ENCODE measurements at places on chromosomes 11 and 22. TPM values are rescaled to one million over a fixed set of nuclear protein-coding genes. Genes with fewer than 3 reads are reported as not detected.
A peak's percentile ranks its signal among the peaks of the same experiment; 100 is the strongest.

DNA sequence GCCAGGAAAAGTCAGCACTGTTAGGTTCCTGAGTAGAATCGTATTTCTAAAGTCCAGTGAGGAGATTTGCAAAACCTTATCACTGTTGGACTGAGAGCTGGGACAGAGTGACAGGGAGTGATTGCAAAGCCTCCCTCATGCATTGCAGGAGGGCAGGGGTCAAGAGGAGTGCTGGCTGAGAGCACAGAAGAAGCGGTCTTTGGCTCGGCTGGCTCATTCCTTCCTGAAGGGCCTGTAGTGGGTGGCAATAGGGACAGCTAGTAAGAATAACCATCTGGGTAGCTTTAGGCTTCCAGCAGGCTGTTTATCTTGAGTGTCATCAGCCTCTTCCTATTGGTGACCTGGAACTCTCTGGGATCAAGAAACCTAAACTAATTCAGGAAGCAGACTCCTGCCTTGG, 53.4 kb downstream of the CD44 start:
- H3K4me3 ChIP-seq = no peak overlapping the region

The OR10A2 gene
- not detected for total RNA-seq

The HBG1 gene
- total RNA-seq = not detected

DNA sequence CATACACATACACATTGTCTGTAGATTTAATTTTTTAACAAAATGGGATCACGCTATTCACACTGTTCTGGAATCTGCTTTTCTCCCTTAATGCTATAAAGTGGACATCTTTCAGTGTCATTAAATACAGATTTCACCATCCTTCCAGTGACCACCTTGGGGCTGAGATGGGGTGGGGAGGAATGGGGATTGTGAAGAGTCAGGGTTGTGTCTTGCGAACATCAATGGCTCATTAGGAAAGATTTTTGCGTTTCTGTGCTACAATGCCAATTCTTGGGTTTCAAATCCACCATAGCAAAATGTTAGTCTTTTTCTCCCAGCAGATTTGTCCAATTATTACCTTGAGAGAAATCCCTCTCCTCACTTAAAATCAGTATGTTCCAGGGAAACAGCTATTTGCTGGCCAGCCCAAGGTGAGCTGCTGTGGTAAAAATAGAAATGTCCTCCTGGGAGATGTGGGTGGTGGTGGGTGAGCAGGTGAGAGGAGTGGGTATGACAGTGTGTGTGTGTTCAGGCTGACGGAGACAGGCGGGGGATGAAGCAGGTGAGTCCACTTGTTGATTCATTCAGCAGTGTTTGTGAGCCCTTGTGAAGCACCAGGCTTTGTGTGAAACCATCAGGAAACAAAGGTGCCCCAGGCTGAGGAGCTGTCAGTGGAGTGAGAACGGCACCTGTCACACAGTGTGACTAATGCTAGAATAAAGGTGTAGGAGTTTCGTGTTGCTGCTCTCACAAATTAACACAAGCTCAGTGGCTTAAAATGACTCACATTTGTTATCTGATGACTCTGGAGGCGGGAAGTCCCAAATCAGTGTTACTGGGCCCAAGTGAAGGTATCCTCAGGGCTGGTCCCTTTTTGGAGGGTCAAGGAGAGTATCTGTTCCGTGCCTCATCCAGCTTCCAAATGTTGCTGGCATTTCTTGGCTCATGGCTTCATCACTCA, 1.7 kb upstream of the CBX6 start:
- DNase-seq = no peak
- peak overlapping the region; percentile 94 for H3K27ac ChIP-seq
- H3K36me3 ChIP-seq = no peaks in the 10 kb centered on the region

GRCh38 chr11:67344264-67344663, 9.1 kb downstream of the POLD4 start:
- no peaks in the 10 kb centered on the region for H3K36me3 ChIP-seq
- H3K4me3 ChIP-seq = no peak overlapping the region
- no peak for DNase-seq
- no peak overlapping the region for H3K27ac ChIP-seq
- H3K27me3 ChIP-seq = no peaks in the 10 kb centered on the region

DNA sequence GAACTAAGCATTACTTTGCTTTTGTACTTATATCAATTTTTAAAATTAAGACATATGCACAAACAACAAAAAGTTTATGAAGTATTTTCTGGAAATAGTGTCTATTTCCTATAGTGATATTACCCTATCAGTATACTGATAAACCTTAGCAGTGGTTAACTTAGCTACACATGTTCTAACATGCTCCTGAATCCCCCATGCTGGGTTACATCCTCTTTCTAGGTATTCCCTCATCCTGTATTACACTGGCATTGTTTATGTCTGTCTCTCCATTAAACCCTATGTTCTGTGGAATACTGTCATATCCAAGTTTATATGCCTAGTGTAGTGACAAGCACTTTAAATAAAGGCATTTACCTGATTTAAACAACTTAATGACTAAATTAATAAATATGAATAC, 1.8 kb upstream of the FAR1 start:
- no peak overlapping the region for H3K4me3 ChIP-seq
- DNase-seq = no peak

DNA sequence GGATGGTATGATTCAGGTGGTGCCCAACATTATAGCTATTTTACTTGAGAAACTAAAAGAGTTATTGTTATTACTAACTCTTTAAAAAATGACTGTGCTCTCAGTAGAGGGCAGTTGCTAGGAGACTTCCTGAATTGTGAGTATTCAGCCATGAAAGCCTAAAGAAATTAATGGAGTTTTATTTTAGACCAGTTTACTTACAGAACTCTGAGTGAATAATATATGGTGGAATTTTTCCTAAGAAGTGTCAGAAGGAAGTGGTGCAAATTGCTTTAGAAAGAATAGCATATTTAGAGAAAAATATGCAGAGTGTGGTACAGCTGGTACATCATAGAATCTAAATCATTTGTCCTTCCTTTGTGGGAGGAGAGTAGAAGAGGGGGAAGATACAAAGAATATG, 689.9 kb upstream of the CCDC90B start:
- no peaks in the 10 kb centered on the region for H3K27me3 ChIP-seq
- peaks cover 10% of the 10 kb centered on the region for H3K4me1 ChIP-seq
- H3K4me3 ChIP-seq = no peak overlapping the region
- H3K36me3 ChIP-seq = no peaks in the 10 kb centered on the region
- no peak overlapping the region for H3K27ac ChIP-seq

The BRSK2 gene
- 8.6 TPM for total RNA-seq

GRCh38 chr22:47395481-47395880, 633.0 kb downstream of the TBC1D22A start:
- no peaks in the 10 kb centered on the region for H3K4me1 ChIP-seq
- no peaks in the 10 kb centered on the region for H3K36me3 ChIP-seq
- no peak for DNase-seq

The SCGB1C1 gene
- not detected for total RNA-seq

GRCh38 chr11:58199271-58199670, 4.7 kb downstream of the OR1S2 start:
- no peaks in the 10 kb centered on the region for H3K36me3 ChIP-seq
- no peak overlapping the region for H3K27ac ChIP-seq
- H3K4me1 ChIP-seq = no peaks in the 10 kb centered on the region
- H3K27me3 ChIP-seq = no peaks in the 10 kb centered on the region
- DNase-seq = no peak
- H3K4me3 ChIP-seq = no peak overlapping the region

- H3K27ac ChIP-seq = no peak overlapping the region
- no peak for DNase-seq
- H3K27me3 ChIP-seq = no peaks in the 10 kb centered on the region
- no peak overlapping the region for H3K4me3 ChIP-seq
- H3K4me1 ChIP-seq = no peaks in the 10 kb centered on the region
- no peaks in the 10 kb centered on the region for H3K36me3 ChIP-seq
Measured at GRCh38 chr11:57842873-57843272, 81.3 kb downstream of the CTNND1 start.

The SCGB1D4 gene
- not detected for total RNA-seq

- H3K27me3 ChIP-seq = peaks cover 8% of the 10 kb centered on the region
- no peak for DNase-seq
- no peak overlapping the region for H3K4me3 ChIP-seq
- peaks cover 8% of the 10 kb centered on the region for H3K4me1 ChIP-seq
- H3K27ac ChIP-seq = no peak overlapping the region
Measured at GRCh38 chr11:2155511-2155910, 5.5 kb downstream of the INS start.

DNA sequence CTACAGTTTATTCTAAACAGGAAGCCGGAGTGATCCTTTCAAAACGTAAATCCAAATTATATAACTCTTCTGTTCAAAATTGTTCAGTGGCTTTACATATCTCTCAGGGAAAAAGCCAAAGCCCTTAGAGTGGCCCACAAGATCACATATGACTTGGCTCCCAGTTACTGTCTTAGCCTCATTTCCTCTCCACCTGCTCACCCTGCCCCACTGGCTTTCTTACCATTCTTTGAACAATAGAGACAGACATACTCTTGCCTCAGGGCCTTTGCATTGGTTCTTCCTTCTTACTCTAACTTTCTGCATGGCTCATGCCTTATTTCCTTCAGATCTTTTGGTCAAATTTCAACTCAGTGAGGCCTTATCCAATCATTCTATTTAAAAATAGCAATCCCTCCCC, 52.1 kb downstream of the STIM1 start:
- peaks cover 35% of the 10 kb centered on the region for H3K4me1 ChIP-seq
- peak overlapping the region; percentile 1 for H3K4me3 ChIP-seq
- no peaks in the 10 kb centered on the region for H3K27me3 ChIP-seq
- no peaks in the 10 kb centered on the region for H3K36me3 ChIP-seq
- DNase-seq = no peak

- no peak overlapping the region for H3K4me3 ChIP-seq
- no peak for DNase-seq
- no peak overlapping the region for H3K27ac ChIP-seq
- H3K27me3 ChIP-seq = no peaks in the 10 kb centered on the region
Measured at GRCh38 chr22:40443732-40444131, 73.3 kb downstream of the SGSM3 start.

The GPHA2 gene
- total RNA-seq = not detected

GRCh38 chr11:40119661-40120060, 1339.8 kb downstream of the LRRC4C start:
- H3K27me3 ChIP-seq = no peaks in the 10 kb centered on the region
- no peak overlapping the region for H3K27ac ChIP-seq
- no peak for DNase-seq
- no peaks in the 10 kb centered on the region for H3K4me1 ChIP-seq

The AQP11 gene
- 2.4 TPM for total RNA-seq

- H3K27me3 ChIP-seq = peaks cover 43% of the 10 kb centered on the region
- H3K4me3 ChIP-seq = no peak overlapping the region
- peaks cover 4% of the 10 kb centered on the region for H3K4me1 ChIP-seq
- DNase-seq = no peak
Measured at GRCh38 chr22:19526702-19527111, 2.5 kb upstream of the CLDN5 start.

- no peak for DNase-seq
- no peak overlapping the region for H3K27ac ChIP-seq
- H3K4me1 ChIP-seq = peaks cover 5% of the 10 kb centered on the region
- H3K27me3 ChIP-seq = no peaks in the 10 kb centered on the region
Measured at GRCh38 chr11:8392166-8392565, 128.5 kb upstream of the LMO1 start.

DNA sequence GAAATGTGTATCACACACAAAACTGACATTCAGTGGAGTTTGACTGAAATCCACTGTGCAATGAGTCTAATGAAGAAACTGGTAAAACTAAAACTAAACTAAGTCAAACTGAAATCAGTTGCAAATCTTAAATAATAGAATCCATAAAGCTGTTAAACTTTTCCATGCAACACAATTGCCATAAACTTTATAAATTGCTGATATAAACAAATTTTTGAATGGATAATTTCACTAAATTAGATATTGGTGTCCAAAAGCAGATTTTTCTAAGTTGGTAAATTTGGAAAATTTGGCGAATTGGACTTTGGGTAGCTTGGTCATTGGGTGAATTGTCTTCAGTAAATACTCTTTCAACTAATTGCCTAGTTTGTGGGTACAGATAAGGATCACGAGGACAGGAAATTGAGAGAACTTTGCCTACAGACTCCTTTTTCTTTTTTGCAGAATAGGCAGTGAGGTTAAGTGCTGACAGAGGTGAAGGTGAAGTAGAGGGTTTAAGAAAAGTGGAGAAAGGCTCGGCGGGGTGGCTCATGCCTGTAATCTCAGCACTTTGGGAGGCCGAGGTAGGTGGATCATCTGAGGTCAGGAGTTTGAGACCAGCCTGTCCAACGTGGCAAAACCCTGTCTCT, 12.8 kb downstream of the MRPL17 start:
- no peak overlapping the region for H3K27ac ChIP-seq
- no peak for DNase-seq
- no peak overlapping the region for H3K4me3 ChIP-seq
- H3K27me3 ChIP-seq = peaks cover 12% of the 10 kb centered on the region

The RFPL3 gene
- total RNA-seq = 0.24 TPM

DNA sequence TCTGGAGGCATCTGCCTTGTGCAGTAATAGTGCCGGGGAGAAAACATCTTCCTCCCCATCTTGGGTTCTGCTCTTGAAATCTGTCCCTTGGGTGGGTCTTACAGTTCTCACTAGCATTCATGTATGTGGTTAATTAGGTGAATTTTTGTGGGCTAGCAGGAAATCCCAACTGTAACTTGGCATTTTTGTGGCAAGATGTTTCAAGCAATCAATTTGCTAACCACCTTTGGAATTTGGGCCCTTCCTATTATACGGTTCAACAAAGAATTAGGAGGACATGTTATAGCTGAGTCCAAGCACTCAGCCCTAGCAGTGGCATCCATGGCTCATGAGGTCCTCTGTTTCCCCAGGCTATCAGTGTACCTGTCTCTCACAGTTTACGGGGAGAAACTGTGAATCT, 89.1 kb upstream of the MTNR1B start:
- no peak for DNase-seq
- H3K4me1 ChIP-seq = no peaks in the 10 kb centered on the region
- peaks cover 31% of the 10 kb centered on the region for H3K36me3 ChIP-seq
- no peaks in the 10 kb centered on the region for H3K27me3 ChIP-seq

- H3K27ac ChIP-seq = no peak overlapping the region
- H3K4me3 ChIP-seq = no peak overlapping the region
- H3K4me1 ChIP-seq = no peaks in the 10 kb centered on the region
- no peak for DNase-seq
- no peaks in the 10 kb centered on the region for H3K36me3 ChIP-seq
- H3K27me3 ChIP-seq = no peaks in the 10 kb centered on the region
Measured at GRCh38 chr11:42975180-42975529, 336.6 kb upstream of the API5 start.

The SVIP gene
- total RNA-seq = 26.5 TPM

The DGCR6 gene
- 5.0 TPM for total RNA-seq

DNA sequence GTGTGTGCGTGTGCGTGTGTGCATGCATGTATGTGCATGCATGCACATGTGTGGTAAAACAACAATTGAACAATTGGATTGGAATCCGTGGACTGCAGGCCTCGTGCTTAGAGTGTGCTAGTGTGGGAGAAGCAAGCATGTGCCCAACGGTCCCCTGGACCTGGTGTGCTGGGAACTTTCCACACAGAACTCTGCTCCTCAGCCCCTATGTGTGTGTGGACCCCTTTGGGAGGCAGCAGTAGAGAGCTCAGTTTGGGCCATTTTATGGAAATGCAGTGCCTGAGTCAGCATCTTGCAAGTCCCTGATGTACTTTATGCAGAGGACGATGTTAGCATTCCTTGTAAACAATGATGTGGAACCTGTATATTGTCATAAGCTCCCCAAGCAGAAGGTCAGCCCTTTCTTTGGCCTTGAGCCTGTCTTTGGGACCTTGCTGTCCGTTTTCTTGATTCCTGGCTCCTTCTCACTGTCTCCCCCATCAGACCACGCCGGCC, 167.3 kb downstream of the TBC1D22A start:
- H3K27ac ChIP-seq = no peak overlapping the region
- H3K36me3 ChIP-seq = peaks cover 15% of the 10 kb centered on the region
- H3K4me1 ChIP-seq = peaks cover 7% of the 10 kb centered on the region
- peak; percentile 34 for DNase-seq
- H3K27me3 ChIP-seq = no peaks in the 10 kb centered on the region

The LAYN gene
- 9.2 TPM for total RNA-seq
